ENCODE measurements at places on chromosomes 3 and 15. TPM values are rescaled to one million over a fixed set of nuclear protein-coding genes. Genes with fewer than 3 reads are reported as not detected.

GRCh38 chr3:137468446-137468845, 295.7 kb upstream of the SOX14 start:
- no peak overlapping the region for H3K27ac ChIP-seq
- no peaks in the 10 kb centered on the region for H3K27me3 ChIP-seq
- H3K4me3 ChIP-seq, result no peak overlapping the region
- H3K36me3 ChIP-seq, result no peaks in the 10 kb centered on the region

- no peak overlapping the region for H3K4me3 ChIP-seq
- no peaks in the 10 kb centered on the region for H3K27me3 ChIP-seq
- H3K27ac ChIP-seq, result no peak overlapping the region
Measured at GRCh38 chr3:18872466-18872865, 275.8 kb upstream of the KCNH8 start.

LRRFIP2 gene
- 29.0 TPM for total RNA-seq

- no peak for DNase-seq
- no peaks in the 10 kb centered on the region for H3K4me1 ChIP-seq
- H3K27ac ChIP-seq, result no peak overlapping the region
- no peaks in the 10 kb centered on the region for H3K36me3 ChIP-seq
- no peak overlapping the region for H3K4me3 ChIP-seq
- H3K27me3 ChIP-seq, result no peaks in the 10 kb centered on the region
Measured at GRCh38 chr3:55579496-55579895, 92.4 kb upstream of the WNT5A start.

ATOSA gene
- total RNA-seq, result 14.0 TPM

ZNF148 gene
- total RNA-seq, result 12.3 TPM

DNA sequence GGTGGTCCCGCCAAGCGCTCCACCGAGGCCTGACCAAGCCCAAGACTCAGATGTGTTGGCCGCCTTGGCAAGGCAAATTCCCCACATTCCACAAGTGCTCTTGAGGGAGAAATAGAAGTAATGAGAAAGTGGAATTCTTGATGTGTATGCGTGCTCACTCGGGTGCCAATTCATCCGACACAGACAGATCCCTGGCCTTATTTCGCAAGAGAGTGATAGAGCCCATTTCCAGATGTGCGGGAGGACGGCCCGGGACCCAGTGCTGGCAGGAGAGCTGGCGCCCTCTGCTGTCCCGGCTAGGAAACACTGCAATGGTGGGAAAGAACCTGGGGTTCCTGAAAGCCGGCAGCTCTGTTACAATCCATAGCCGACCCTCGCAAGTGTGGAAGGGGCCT, 76.0 kb downstream of the HMG20A start:
- peak overlapping the region; percentile 15 for H3K4me3 ChIP-seq
- no peaks in the 10 kb centered on the region for H3K36me3 ChIP-seq
- peak overlapping the region; percentile 86 for H3K27ac ChIP-seq
- peak; percentile 92 for DNase-seq

DNA sequence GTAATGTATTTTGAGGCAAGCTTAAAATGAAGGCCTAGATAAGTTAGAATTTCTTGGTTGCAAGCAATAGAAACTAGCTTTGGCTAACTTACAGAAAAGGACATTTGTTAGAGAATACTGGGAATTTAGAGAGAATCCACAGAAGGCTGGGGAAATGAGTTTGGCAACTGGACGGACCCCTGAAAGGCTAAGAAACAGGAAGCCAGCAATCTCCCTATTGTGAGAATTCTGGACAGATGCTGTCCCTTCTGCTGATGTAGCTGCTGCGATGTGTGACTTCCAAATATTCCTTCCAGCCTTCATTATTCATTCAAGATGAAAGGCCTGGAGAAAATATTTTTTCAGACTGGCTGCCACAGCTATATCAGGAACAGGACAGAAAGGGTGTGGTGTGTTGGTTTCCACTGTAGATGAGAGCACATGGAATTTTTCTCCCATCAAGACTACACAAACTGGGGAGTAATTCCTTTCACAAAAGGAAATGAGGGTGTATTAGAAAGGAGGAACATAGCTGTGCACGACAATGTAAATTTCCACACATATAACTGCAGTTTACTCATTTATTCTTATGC, 213.5 kb downstream of the CPNE4 start:
- H3K4me1 ChIP-seq, result peaks cover 28% of the 10 kb centered on the region
- H3K36me3 ChIP-seq, result no peaks in the 10 kb centered on the region
- H3K27ac ChIP-seq, result no peak overlapping the region
- DNase-seq, result no peak

DNA sequence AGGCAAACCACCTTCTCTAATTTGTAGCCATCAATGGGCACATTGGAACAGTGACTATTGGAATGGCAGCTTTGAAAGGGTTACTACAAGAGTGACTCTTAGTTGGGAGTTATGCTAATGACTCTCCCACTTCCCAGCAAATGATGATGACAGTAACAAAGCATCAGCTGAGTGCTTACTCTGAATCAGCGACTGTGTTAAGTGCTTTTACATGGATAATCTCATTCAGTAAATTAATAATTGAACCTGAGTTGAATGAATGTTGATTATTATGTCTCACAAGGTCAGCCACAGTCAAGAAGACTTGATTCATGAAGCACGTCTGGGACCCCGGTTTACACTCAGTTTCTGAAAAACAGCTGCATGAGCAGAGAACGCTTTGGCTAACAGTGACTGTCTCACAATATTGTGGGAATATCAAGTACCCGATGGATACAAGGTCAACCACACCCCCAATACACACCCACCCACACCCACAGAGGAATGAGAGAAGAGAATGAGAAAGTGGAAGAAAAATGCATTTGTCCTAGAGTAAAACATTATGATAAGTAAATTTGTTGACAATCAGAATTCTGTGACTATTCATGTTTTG, 242.0 kb upstream of the FEZF2 start:
- no peaks in the 10 kb centered on the region for H3K36me3 ChIP-seq
- H3K4me1 ChIP-seq, result 0 out of 2 replicates have a peak, but pooled peaks cover 3% of the 10 kb centered on the region
- no peak overlapping the region for H3K4me3 ChIP-seq

PIK3CB gene
- 32.1 TPM for total RNA-seq

- no peaks in the 10 kb centered on the region for H3K27me3 ChIP-seq
- no peak for DNase-seq
- no peak overlapping the region for H3K4me3 ChIP-seq
Measured at GRCh38 chr15:79122991-79123390, 32.4 kb upstream of the RASGRF1 start.

DNA sequence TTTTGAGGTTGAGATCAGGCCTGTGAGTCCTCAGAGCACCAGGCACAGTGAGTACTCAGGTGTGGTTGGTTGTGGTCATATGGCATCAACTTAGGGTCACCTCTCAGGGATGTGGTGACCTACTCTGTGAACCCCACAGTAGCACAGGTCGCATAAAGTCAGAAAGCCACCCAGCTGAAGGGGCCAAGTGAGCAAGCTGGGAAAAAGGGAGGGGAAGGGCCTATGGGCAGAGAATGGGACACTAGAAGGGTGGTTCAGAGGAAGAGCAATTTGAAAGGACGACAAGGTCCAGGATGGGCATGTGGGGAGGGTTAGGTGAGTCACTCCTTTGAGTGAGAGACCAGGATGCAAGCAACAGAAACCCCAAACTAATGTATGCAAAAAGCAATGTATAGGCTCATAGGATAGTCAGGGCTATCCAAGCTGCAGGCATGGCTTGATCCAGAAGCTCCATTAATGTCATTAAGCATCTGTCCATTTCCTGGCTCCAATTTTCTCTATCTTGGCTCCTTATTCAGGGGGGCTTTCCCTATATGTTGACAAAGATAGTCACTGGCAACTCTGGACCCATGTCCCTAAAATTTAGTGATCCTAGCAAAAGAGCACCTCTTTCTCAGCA, 33.5 kb downstream of the HMCES start:
- no peak for DNase-seq
- no peak overlapping the region for H3K27ac ChIP-seq
- H3K36me3 ChIP-seq, result no peaks in the 10 kb centered on the region
- H3K4me1 ChIP-seq, result peaks cover 7% of the 10 kb centered on the region
- no peaks in the 10 kb centered on the region for H3K27me3 ChIP-seq

- H3K27ac ChIP-seq, result no peak overlapping the region
- peaks cover 11% of the 10 kb centered on the region for H3K4me1 ChIP-seq
- no peak overlapping the region for H3K4me3 ChIP-seq
- DNase-seq, result no peak
- no peaks in the 10 kb centered on the region for H3K27me3 ChIP-seq
Measured at GRCh38 chr3:49279376-49279775, 2.3 kb upstream of the C3orf62 start.

GATM gene
- 21.6 TPM for total RNA-seq

GRCh38 chr15:63166219-63166618, 8.9 kb upstream of the RPS27L start:
- peak overlapping the region; percentile 29 for H3K27ac ChIP-seq
- no peaks in the 10 kb centered on the region for H3K36me3 ChIP-seq
- no peaks in the 10 kb centered on the region for H3K27me3 ChIP-seq
- H3K4me1 ChIP-seq, result peaks cover 6% of the 10 kb centered on the region
- H3K4me3 ChIP-seq, result no peak overlapping the region

DNA sequence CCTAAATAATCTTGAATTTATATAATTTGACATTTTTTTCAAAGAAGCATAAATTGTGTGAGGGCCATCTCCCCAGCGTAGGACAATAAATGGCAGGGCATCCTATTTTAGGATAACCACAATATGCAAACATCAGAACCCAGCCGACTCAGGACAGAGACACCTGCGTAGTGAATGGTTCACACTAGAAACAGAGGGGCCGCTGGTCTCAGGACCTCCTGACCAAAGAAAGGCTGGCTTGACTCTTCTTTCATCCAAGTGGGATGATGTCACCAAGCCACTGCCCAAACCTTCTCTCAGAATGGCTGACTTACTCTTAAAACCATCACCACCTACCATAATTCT, 162.1 kb downstream of the FOXP1 start:
- H3K4me1 ChIP-seq, result no peaks in the 10 kb centered on the region
- no peaks in the 10 kb centered on the region for H3K27me3 ChIP-seq
- no peak overlapping the region for H3K27ac ChIP-seq
- DNase-seq, result no peak
- no peaks in the 10 kb centered on the region for H3K36me3 ChIP-seq
- no peak overlapping the region for H3K4me3 ChIP-seq

GRCh38 chr3:17775073-17775472, 32.6 kb upstream of the TBC1D5 start:
- no peaks in the 10 kb centered on the region for H3K27me3 ChIP-seq
- no peaks in the 10 kb centered on the region for H3K4me1 ChIP-seq
- H3K4me3 ChIP-seq, result no peak overlapping the region
- H3K27ac ChIP-seq, result no peak overlapping the region

IL17RB gene
- total RNA-seq, result 5.7 TPM

DNA sequence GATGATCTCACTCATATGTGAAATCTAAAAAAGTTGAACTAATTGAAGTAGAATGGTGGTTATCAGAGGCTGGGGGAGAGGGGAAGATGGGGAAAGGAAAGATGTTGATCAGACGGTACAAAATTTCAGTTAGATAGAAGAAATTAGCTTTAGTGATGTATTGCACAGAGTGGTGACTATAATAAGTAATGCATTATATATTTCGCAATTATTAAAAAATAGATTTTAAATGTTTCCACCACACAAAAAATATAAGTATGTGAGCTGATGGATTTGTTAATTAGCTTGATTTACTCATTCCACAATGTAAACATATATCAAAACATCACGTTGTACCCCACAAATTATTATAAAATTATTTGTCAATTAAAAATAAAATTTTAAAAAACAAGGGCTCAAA, 8.1 kb downstream of the SUMF1 start:
- no peaks in the 10 kb centered on the region for H3K27me3 ChIP-seq
- no peak for DNase-seq
- H3K36me3 ChIP-seq, result no peaks in the 10 kb centered on the region
- H3K4me1 ChIP-seq, result no peaks in the 10 kb centered on the region
- H3K4me3 ChIP-seq, result no peak overlapping the region

DNA sequence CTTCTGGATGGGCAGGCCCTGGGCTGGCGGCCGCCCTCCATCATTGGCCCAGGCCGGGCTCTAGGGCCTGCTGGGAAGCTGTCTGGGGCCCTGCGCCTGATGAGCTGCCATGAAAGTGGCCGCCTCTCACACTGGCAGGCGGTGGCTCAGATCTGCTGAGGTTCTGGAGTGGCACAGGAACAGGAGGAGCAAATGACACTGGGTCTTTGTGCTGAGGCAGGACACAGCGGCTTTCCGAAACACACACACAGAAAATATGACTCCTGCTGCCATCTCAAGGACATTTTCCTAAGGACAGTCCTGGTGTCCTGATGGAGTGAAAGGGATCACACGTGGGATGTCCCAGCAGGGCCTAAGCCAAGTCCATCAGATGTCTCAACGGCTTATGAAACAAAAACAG, 103.5 kb downstream of the NUP210 start:
- H3K36me3 ChIP-seq, result no peaks in the 10 kb centered on the region
- H3K27me3 ChIP-seq, result no peaks in the 10 kb centered on the region
- DNase-seq, result no peak
- no peaks in the 10 kb centered on the region for H3K4me1 ChIP-seq
- no peak overlapping the region for H3K4me3 ChIP-seq

DUOXA1 gene
- not detected for total RNA-seq

DNA sequence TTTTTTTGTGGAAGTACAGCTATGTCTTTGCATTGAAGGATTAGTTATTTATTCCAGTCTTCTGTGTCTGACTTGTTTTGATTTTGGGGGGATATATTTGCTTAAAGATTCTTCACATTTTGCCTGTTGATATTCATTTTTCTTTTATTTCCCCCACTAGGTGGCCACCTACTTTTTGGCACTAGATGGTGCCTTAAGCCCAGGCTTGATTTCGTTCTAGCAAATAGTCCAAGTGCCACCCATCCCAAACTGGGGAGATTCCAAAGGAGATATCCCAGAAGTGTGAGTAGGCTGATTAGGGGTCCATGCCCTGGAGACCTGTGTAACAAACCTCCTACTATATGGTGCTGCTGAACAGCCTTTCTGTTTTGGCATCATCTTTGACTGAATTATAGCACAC, 80.0 kb upstream of the SPATA16 start:
- H3K27ac ChIP-seq, result no peak overlapping the region
- no peak overlapping the region for H3K4me3 ChIP-seq
- DNase-seq, result peak; percentile 65

- H3K27me3 ChIP-seq, result no peaks in the 10 kb centered on the region
- H3K36me3 ChIP-seq, result peaks cover 8% of the 10 kb centered on the region
- peak overlapping the region; percentile 65 for H3K4me3 ChIP-seq
- DNase-seq, result peak; percentile 76
- H3K27ac ChIP-seq, result peak overlapping the region; percentile 92
- peaks cover 27% of the 10 kb centered on the region for H3K4me1 ChIP-seq
Measured at GRCh38 chr15:64092864-64093626, 593 bp downstream of the CIAO2A start.

DNA sequence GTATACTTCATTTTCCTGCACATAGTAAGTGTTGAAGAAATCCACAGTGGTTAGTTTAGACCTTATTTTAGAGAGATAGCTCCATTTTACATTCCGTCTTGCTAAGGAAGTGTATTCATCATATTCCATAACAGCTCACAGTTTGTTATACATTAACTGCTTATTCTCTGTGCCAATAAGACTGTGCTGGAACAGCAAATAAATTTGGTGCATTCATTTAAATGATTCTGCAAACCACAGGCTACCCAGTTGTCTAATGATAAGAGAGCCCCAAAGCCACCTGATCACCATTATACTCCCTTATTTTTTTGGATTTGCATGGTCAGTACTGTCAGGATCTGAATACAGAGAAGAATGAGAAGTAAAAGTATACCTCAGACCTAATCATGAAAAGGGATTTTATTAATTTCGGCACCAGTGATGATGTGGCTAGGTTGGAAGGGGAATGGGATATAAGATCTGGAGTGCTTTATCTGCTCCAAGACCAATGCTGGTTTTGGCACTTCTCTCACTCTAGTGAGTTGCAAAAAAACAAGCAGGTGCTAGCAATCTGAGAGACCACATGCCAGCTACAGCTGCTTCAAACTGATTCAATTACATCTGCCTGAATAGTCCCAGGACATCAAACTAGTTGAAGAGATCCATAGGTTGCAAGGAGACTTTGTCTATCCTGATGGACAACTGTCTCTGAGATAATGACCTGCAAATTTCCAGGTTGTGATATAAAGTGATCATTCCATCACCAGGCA, 254.8 kb downstream of the ZBTB20 start:
- no peak for DNase-seq
- H3K27me3 ChIP-seq, result no peaks in the 10 kb centered on the region
- no peaks in the 10 kb centered on the region for H3K36me3 ChIP-seq
- no peak overlapping the region for H3K27ac ChIP-seq
- H3K4me1 ChIP-seq, result no peaks in the 10 kb centered on the region
- H3K4me3 ChIP-seq, result no peak overlapping the region
